Thyroid gland (tissue), 4 donors: ENCODE measurements at places on chromosomes 4 and X. TPM values are rescaled to one million over a fixed set of nuclear protein-coding genes. Genes with fewer than 3 reads are reported as not detected.

The BEND4 gene
- not detected for total RNA-seq

DNA sequence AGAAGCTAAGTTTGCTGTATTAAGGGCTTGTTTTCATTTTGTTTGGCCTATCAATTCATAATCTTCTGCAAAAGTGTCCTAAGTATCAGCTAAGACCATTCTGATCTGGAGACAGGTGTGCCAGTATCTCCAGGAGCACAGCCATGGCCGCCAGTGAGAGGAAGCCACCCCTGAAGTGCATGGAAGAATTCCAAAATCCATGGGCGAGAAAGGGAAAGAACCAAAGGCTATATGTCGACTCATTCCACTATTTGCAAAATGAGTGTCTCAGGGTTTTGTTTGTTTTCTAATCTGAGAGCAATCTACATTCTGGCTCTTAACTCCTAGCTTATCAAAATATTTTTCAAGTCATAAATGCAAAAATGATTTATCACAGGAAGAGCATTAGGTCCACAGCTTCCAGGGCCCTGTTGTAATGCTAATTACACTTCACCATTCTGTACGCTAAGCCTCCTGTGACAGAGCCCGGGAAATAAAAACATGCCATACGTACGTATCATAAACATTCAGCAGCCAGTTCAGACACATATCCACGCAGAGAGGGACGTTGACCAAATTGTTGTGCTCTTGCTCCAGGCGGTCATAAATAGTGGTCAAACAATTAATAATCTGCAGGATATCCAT is 137.3 kb upstream of the FTHL17 start:
- H3K27me3 ChIP-seq: no peaks in the 10 kb centered on the region
- H3K4me3 ChIP-seq: no peak overlapping the region
- no peaks in the 10 kb centered on the region for H3K4me1 ChIP-seq
- H3K36me3 ChIP-seq: no peaks in the 10 kb centered on the region

DNA sequence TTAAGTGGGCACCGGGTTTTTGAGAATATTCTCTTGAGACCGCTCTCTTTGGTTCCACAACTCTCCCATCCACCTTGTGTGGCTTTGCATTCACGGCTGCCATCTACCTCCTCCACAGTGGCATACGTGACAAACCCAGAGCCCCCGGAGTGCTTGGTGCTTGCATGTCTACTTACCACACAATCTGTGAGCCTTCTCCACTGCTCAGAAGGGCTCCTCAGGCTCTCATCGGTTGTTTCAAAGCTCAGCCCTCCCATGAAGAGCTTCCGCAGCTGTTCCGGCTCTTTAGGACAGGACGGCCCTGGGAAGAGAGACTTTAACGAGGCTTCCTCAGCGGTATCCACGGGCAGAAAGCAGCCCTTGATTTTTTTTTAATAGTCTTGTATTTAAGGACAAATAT is 167.6 kb upstream of the ANK2 start:
- no peaks in the 10 kb centered on the region for H3K4me1 ChIP-seq
- no peaks in the 10 kb centered on the region for H3K27me3 ChIP-seq
- no peak overlapping the region for H3K27ac ChIP-seq
- DNase-seq: no peak

GRCh38 chr4:32219306-32220075 is 1499.3 kb downstream of the PCDH7 start:
- H3K4me1 ChIP-seq: no peaks in the 10 kb centered on the region
- H3K36me3 ChIP-seq: no peaks in the 10 kb centered on the region
- no peak overlapping the region for H3K4me3 ChIP-seq
- no peak overlapping the region for H3K27ac ChIP-seq
- no peak for DNase-seq

- DNase-seq: no peak
- H3K4me1 ChIP-seq: no peaks in the 10 kb centered on the region
- H3K4me3 ChIP-seq: no peak overlapping the region
- no peak overlapping the region for H3K27ac ChIP-seq
- H3K27me3 ChIP-seq: no peaks in the 10 kb centered on the region
Measured at GRCh38 chr4:128416921-128417320, 129.3 kb upstream of the PGRMC2 start.

GRCh38 chr4:94826206-94826605 is 68.5 kb downstream of the BMPR1B start:
- no peak for DNase-seq
- H3K27ac ChIP-seq: no peak overlapping the region
- no peak overlapping the region for H3K4me3 ChIP-seq
- no peaks in the 10 kb centered on the region for H3K27me3 ChIP-seq

GRCh38 chr4:181245326-181245725 is 997.9 kb upstream of the TENM3 start:
- H3K36me3 ChIP-seq: no peaks in the 10 kb centered on the region
- no peak overlapping the region for H3K4me3 ChIP-seq
- no peak for DNase-seq
- no peak overlapping the region for H3K27ac ChIP-seq

- H3K36me3 ChIP-seq: no peaks in the 10 kb centered on the region
- DNase-seq: no peak
- H3K4me1 ChIP-seq: no peaks in the 10 kb centered on the region
- no peak overlapping the region for H3K27ac ChIP-seq
- H3K27me3 ChIP-seq: no peaks in the 10 kb centered on the region
Measured at GRCh38 chrX:23736030-23736429, 7.0 kb downstream of the ACOT9 start.

GRCh38 chr4:51958199-51958968 is 61.8 kb downstream of the LRRC66 start:
- no peaks in the 10 kb centered on the region for H3K36me3 ChIP-seq
- no peaks in the 10 kb centered on the region for H3K4me1 ChIP-seq
- H3K27ac ChIP-seq: no peak overlapping the region

GRCh38 chr4:55121246-55121645 is 4.1 kb downstream of the KDR start:
- no peak overlapping the region for H3K27ac ChIP-seq
- no peak for DNase-seq
- H3K4me3 ChIP-seq: no peak overlapping the region
- H3K4me1 ChIP-seq: peaks cover 6% of the 10 kb centered on the region
- H3K36me3 ChIP-seq: no peaks in the 10 kb centered on the region
- H3K27me3 ChIP-seq: no peaks in the 10 kb centered on the region

DNA sequence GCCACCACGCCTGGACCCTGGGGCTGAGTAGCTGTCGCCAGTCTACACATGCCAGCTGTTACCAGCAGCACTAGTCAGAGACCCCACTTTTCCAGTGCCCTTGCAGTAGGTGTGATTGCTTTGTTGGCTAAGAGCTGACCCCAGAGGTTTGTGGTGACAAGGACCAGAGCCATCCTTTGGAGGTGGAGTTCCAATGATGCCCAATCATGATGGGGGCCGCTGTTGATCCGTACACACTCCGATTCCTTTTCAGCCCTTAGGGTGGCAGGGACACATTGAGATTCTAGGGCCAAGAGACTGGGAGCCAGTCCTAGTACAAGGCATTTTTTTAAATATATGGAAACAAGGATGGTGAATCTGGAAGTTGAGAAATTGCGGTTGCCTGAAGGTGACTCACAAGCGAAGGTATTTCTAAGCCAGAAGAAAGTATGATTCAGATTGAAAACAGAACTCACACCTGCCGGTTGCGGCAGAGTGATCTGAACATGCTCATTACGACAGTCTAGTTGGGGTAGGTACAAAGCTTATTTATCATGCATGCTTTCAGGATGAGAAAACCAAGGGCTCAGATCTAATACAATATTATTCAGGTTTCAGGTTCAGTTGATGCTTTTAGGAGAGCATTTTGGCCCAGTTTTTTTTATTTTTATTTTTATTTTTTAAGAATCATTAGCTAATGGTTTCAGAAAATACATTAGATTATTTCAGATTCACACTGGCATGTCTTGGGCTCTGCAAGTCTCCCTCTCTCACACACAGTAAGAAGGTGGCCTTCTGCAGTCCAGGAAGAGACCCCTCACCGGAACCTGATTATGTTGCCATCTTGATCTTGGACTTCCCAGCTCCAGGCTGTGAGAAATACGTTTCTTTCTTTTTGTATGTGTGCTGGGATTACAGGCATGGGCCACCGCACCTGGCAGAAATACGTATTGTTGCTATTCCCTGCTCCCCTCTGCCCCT is 43.4 kb downstream of the SHROOM2 start:
- no peaks in the 10 kb centered on the region for H3K4me1 ChIP-seq
- no peak overlapping the region for H3K27ac ChIP-seq
- no peak for DNase-seq
- no peak overlapping the region for H3K4me3 ChIP-seq

DNA sequence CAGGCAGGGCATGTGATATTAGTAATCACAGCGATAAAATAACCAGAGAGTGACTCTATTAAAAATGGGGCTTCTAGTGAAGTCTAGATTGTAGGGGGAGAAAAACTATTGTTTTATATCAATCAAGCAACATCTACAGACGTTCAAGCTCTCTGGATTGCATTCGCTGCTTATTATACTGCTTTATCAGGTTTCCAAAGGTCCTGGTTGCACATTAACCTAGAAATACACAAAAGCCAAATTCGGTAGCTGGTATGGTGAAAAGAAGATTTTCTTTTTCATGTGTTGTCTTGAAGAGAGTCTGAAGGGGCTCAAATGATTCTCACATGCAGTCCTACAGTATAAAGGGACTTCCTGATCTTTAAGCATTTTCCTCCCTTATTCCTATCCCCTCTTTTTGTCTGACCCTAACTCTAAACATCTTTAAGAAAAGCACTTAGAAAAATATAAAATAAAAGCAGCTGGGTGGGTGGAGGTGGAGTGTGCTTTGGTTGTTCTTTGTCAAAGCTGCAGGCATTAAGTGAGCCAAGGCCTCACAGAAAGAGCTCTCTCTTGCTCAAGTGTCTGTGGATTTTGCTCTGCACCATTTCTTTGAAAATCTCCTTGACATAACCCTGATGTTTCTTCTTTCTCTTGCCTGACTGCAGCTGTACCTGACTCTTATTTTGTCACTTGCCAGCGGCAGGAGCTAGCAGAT is 46.1 kb downstream of the MID1IP1 start:
- peak; percentile 19 for DNase-seq
- no peaks in the 10 kb centered on the region for H3K4me1 ChIP-seq
- H3K27me3 ChIP-seq: no peaks in the 10 kb centered on the region
- no peak overlapping the region for H3K27ac ChIP-seq

DNA sequence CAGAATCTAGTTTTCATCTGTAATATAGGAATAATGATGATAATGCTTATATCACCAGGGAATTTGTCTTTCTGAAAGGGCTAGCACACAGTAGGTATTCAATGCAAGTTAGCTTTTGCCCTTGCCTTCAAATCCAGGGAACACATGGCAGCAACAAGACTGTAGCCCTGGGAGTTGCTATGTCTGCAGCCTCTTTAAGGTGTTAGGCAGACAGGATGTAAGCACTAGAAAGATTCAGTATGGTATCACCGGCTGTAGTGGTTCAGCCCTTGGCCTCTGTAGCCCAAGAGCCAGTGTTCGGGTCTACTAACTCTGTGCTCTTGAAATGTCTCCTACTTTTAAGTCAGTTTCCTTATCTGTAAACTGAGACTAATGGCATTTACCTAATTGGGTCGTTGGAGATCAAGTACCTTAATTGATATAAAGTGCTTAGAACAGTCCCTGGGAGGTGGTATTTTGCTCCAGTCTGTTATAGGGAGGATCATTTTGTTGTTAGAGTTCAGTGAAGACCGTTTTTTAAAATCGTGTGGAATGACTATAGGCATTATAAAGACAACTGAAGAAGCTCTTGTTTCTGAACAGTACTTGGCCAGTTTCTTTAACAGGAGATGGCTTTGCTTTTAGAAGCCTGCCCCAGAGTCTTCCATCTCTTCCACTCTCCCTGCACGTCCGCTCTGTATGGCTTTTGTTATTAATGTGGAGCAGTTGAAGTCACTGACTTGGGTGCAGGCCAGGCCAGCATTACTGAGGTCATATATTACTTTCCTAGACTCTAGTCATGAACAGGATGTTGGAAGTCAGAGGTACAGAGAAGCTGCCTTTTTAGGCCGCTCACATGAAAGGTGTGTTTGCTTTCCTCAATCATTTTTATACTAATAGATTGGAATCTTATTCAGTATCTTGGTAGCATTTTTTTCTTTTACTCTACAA is 44.8 kb downstream of the GAB1 start:
- peak; percentile 70 for DNase-seq
- peaks cover 18% of the 10 kb centered on the region for H3K4me1 ChIP-seq
- no peaks in the 10 kb centered on the region for H3K36me3 ChIP-seq
- no peak overlapping the region for H3K4me3 ChIP-seq
- peak overlapping the region; percentile 10 for H3K27ac ChIP-seq
- H3K27me3 ChIP-seq: no peaks in the 10 kb centered on the region

- H3K27ac ChIP-seq: no peak overlapping the region
- no peaks in the 10 kb centered on the region for H3K27me3 ChIP-seq
- DNase-seq: no peak
- H3K4me1 ChIP-seq: no peaks in the 10 kb centered on the region
- no peak overlapping the region for H3K4me3 ChIP-seq
Measured at GRCh38 chr4:74203467-74203866, 45.5 kb downstream of the MTHFD2L start.

GRCh38 chrX:47644557-47645091 is 5.7 kb downstream of the ELK1 start:
- no peak for DNase-seq
- H3K27me3 ChIP-seq: no peaks in the 10 kb centered on the region
- H3K36me3 ChIP-seq: peaks cover 5% of the 10 kb centered on the region
- H3K27ac ChIP-seq: no peak overlapping the region

- H3K36me3 ChIP-seq: no peaks in the 10 kb centered on the region
- no peaks in the 10 kb centered on the region for H3K4me1 ChIP-seq
- no peak overlapping the region for H3K27ac ChIP-seq
- H3K4me3 ChIP-seq: no peak overlapping the region
- no peaks in the 10 kb centered on the region for H3K27me3 ChIP-seq
Measured at GRCh38 chrX:113009029-113009428, 168.4 kb upstream of the AMOT start.

DNA sequence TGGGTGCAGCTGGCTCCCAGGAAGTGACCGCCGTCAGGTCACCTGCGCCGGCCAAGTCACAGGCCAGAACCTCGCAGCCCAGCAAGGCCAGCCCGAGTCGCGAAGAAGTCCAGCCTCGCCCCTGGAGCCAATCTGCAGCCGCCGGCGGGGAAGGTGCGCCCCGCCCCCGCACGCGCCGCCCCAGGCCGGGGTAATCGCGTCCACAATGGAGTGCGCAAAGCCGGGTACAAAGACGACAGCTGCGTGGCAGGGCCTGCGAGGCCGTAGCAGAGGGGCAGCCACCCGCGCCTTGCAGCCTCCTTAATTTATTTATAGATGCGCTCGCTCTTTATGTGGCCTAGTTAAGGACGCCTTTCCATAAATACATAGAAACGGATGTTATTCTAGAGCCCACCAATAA is 139.4 kb upstream of the CPEB2 start:
- no peaks in the 10 kb centered on the region for H3K36me3 ChIP-seq
- DNase-seq: no peak
- no peaks in the 10 kb centered on the region for H3K4me1 ChIP-seq
- no peak overlapping the region for H3K4me3 ChIP-seq
- H3K27ac ChIP-seq: no peak overlapping the region

GRCh38 chr4:137310166-137310565 is 222.1 kb downstream of the PCDH18 start:
- H3K4me1 ChIP-seq: no peaks in the 10 kb centered on the region
- H3K4me3 ChIP-seq: no peak overlapping the region
- H3K36me3 ChIP-seq: no peaks in the 10 kb centered on the region
- no peak for DNase-seq

DNA sequence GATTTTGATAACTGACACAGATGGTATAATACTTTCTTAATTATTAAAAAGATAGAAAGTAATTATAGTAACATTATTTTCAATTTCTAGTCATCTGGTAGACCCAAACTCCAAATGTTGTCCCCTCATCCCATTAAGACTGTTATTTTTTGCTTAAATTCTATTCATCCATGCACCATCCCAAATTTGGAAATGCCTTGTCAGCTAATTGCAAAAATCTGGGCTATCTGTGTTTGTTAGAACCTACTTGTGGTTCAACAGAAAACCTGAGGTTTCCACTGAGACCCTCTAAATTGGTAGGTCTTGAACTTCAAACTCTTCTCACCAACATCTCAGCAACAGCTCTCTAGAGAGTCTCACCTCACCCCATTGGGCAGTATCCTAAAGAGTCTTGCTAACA is 172.2 kb upstream of the ADGRL3 start:
- H3K4me1 ChIP-seq: no peaks in the 10 kb centered on the region
- DNase-seq: no peak
- no peaks in the 10 kb centered on the region for H3K27me3 ChIP-seq
- H3K27ac ChIP-seq: no peak overlapping the region
